ENCODE measurements at places on chromosomes 1 and 21. TPM values are rescaled to one million over a fixed set of nuclear protein-coding genes. Genes with fewer than 3 reads are reported as not detected.

Gene FMO5
- polyA plus RNA-seq: 4.6 TPM

Gene ANKRD65
- not detected for polyA plus RNA-seq

Gene RASAL2
- 19.4 TPM for polyA plus RNA-seq

Gene CD53
- not detected for polyA plus RNA-seq

Gene ITLN2
- not detected for polyA plus RNA-seq

Gene ACBD3
- polyA plus RNA-seq: 29.6 TPM

Gene SMIM1
- polyA plus RNA-seq: not detected
